C1 segment of cervical spinal cord (tissue), 14 donors: ENCODE measurements at places on chromosomes 4 and X.

DNA sequence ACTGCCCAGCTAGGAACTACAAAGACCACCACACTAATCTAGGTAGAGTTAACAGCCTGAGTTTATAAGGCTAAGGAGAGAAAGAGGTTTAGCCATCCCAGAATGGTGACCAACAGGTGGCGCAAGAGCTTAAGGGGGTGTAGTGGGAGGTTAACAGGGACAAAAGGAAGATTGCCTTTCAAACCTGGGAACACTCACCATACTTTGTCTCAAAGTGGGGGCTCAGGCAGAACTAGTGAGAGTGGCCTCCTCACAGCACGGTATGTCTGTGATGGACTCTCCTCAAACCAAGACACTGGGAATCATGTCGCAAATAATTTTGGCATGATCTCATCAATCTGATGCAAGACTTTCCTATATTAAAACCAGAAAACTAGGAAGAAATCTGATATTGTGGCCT lies 23.4 kb downstream of the CCNI start:
- no peak for DNase-seq

DNA sequence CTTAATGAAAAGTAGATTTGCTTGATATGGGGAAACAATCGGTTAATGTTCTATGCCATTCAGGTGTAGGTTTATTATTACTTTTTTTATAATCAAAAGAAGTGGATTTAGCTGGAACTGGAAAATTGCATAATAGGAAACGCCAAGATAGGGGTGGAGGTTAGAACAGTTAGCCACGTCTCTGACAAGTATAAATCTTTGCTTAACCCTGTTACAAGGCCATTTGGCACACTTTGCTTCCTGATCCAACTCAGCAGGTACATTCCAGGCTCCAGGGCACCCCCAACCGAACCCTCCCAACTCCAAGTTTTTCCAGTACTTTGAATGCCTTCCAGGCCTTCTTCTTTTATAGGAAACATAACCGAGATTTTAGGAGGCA lies 50.6 kb upstream of the ACSL4 start:
- no peak for DNase-seq

- no peak for DNase-seq
Observed at GRCh38 chrX:106436691-106437090, 175.1 kb upstream of the RADX start.

DNA sequence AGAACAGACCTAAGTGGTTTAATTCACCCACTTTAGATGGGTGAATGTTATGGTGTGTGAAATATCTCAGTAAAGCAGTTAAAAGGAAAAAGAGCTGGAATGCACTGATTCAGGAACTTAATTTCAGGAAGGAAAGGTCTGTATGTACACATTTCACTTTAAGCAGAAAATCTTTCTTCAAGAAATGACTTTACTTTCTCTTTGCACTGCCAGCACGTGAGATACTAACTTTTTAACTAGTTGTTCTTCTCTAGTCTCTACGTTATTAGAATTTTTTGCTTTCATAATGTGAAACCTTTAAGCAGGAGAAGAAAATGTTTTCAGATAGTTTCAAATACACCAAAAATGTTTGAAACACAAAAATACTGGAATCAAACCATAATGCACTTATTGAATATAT lies 18.8 kb downstream of the C4orf46 start:
- DNase-seq, result no peak

DNA sequence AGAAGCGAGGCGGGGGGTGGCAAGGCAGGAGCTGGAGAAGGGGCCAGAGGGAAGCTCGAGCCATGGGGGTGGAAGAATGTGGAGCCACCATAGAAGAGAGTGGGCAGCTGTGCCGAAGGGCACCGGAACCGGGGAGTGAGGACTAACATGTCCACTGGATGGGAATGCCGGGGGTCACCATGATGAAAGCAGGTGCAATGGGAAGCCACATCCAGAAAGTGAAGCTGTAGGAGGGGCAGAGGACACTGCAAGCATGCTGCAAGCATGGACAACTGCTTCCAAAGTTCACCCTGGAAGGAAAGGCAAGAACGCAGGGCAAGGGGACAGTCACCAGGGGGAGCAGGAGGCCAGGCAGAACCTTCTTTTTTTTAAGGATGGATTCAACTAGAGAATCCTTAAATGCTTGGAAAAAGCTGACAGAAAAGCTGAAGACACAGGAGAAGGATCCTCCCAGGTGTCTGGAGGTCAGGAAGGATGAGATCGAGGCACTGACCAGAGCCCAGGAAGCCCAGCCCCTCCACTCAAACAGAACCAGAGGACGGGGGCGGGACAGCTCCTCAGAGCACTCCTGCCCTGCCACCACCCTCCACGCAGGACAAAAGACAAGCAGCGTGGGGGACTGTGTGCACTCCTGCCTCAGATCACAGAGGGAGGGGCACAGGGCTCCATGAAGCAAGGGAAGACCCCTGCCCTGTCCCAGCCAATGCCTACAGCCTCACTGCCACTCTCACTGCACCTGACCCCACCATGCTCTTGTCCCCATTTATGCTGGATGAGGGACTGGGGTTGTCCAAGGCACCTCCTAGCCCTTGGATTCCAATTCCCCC lies 169.2 kb downstream of the AFAP1 start:
- no peak for DNase-seq

DNA sequence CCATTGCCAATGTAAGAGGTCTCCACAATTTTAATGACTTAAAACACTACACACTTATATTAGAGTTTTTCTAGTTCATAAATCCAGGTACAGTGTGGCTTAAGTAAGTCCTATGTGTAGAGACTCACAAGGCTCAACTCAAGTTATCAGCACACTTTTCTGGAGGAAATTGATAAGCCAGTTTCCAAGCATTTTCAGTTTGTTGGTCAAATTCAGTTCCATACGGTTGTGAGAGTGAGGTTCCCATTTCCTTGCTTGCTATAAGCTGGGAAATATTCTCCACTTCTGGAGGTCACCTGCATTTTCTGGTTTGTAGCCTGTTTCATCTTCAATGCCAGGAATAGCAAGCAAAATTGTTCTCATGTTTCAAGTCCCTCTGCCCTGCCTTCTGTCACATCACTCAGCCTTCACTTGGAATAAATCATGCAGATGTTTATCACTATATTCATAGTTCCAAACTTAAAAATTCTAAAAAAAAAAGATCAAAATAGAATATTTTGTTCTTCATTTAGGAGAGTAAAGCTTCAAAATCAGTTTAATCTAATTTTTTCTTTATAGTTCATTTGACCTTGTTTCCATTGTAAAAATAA lies 1137.5 kb upstream of the INTU start:
- DNase-seq, result no peak

GRCh38 chrX:2819345-2820135 lies 9.2 kb upstream of the GYG2 start:
- no peak for DNase-seq

DNA sequence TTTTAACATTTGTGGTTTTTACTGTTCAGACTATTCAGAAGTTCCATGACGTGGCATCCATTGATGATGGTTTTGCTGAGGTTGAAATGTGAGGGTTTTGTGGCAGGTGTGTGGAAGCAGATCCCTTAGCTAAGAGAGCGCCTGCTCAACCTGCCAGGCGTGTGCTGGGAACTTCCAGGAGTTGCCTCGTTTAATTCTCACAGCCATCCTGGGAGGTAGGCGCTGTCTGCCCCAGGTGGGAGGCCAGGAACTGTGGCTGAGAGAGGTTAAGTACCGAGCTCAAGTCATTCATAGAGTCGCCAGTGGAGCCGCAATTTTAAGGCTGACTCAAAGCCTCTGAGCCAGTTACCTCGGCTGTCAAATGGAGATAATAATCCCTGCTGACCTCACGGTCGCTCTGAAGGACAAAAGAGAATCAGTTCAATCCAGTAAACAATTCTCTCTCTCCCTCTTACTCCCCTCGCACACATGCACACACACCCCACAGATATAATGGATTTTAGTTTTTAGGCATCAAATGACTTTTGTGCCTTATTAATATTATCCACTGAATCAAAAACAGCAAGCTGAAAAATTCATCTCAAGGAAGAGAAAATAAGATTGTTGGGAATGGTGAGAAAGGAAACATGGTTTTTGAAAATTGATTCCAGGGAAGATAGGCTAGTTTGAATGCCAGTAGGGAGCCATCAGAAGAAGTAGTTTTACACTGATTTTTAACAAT lies 171.3 kb downstream of the PTTG2 start:
- DNase-seq, result no peak

DNA sequence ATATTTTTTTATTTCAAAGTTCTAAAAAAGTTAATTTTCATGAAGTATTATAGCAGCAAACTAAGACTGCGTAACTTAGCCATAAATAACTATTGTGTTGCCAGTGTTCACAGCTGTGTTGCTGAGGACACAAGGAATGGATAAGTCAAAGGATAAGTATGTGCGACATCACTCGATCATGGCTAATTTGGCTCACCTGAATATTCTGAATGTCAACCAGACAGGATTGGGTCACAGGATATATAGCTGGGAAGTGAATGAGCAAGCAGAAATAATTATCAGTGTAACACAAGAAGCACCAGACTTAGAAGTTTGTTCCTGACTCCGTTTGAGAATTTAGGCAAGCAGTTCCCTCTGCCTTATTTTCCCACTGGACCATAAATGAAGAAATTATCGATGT lies 33.9 kb downstream of the PRDM8 start:
- no peak for DNase-seq
